Coronary artery (tissue), 2 donors: ENCODE measurements at places on chromosomes 3 and 15.

DNA sequence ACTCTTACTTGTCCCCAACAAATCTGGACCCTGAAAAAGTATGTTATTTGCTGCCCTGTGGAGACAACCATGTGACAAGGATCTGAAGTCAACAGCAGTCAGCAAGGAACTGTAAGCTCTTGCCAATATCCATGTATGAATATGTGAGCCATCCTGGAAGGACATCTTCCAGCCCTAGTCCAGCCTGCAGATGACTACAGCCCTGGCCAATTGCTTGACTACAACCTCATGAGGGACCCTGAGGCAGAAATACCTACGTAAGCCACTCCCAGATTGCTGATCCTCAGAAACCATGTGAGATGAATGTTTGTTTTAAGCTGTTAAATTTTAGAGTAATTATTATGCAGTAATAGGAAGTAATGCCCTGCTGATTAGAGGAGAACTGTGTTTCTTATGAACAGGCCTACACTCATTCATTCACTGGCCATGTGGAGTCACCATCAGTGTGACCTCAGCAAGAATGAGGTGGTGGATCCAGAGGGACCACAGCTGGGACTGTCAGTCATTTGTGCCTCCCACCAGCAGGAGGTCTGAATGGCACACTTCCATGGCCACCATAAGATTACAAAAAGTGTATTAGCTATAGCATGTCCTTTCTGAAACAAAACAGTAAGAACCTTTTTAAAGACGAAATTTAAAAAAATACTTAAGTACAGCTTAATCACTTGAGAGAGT, 92.6 kb downstream of the TFDP2 start:
- DNase-seq, result no peak

GRCh38 chr15:96869122-96869521, 538.6 kb downstream of the NR2F2 start:
- DNase-seq, result no peak

GRCh38 chr15:85725019-85725418, 69.7 kb downstream of the KLHL25 start:
- DNase-seq, result no peak

DNA sequence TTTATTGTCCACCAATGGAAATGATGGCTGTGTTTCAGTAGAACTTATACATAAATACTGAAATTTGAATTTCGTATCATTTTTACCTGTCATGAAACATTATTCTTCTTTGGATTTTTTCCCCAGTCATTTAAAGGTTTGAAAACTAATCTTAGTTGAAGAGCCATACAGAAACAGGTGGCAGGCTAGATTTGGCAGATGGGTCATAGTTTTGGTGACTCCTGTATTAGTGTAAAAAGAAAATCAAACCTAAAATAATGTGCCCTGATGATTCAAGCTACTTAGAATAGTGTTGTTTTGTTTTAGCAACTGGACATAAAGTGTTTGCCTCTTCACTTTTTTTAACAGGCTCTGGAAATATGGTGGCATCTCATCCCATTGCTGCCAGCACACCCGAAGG, 68.9 kb downstream of the SIDT1 start:
- DNase-seq, result no peak

- no peak for DNase-seq
Measured at GRCh38 chr3:123244128-123244527, 42.4 kb downstream of the SEC22A start.

DNA sequence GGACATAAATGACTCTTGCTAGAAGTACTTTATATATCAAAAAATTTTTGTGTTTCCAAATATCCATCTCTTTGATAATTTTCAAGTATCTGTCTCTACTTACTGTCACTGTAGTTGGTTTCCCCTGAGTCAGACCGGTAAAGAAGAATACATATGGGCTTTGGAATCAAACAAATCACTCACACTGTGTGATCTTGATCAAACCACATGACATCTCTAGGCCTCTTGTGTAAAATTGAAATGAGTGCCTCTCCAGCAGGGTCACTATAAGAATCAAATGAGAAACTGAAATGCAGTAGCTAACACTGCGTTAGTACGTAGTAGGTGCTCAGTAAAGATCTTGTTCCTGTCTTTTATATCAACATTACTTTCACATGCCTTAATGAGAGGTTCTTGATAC, 314.6 kb upstream of the STT3B start:
- DNase-seq, result no peak

- DNase-seq, result no peak
Measured at GRCh38 chr3:133890972-133891644, 4.6 kb downstream of the RAB6B start.

- no peak for DNase-seq
Measured at GRCh38 chr3:179450261-179450701, 989 bp downstream of the GNB4 start.

DNA sequence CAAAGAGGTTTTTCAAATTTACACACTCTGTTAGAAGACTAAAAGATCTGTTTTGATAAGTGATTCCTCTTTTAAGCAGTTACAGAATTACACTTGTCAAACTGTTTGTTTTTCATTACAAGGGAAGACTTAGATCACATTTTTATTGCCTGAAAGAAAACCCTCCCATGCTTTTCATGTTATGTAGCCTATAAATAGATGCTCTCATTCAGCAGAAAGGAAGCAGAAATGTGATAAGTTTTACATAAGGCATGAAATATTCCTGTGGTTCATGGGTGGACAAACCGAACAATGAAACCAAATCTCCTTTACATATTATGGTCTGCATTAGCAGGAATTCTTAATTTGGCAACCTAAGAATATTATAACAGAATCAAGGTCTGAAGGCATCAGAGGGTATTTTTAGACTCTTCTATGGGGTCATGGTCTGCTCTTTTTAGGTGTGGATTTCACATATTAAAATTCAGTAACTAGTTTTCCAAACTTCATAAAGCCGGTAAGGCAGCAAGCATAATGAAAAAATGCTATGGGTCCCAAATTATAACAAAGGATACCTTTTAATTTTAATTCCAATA, 37.3 kb upstream of the FXR1 start:
- no peak for DNase-seq

DNA sequence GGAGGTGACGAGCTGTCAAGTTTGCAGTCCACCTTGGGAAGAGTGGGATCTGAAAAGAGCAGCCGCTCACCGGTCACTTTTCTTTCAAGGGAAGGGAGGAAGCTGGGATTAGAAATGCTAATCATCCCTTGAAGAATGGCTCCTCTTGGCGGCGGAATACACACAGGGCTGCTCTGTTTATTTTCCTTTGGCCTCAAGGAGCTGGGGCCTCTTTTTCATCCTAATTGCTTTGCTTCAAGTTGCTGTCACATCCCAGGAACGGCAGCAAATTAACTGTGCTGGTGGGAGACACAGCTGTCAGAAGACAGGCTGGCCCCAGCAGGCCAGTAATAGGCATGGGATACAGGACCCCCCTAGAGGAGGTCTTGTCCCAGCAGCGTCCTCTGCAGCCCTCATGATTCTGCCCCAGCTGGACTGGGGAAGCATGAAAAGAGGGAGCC, 6.7 kb downstream of the KBTBD13 start:
- no peak for DNase-seq

DNA sequence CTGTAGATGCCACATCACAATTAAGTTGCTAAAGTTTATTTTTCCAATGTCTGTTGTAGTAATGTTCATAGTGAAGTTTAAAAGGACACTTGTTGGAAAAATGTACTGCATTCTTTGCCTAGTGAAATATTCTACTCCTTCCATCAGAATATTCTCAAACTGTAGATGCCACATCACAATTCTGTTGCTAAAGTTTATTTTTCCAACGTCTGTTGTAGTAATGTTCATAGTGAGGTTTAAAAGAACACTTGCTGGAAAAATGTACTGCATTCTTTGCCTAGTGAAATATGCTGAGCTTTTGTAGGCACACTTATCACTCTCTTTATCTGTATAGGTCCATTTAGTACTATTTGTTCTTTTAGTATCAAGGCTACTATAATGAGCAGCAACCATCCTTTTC, 836.1 kb downstream of the NAALADL2 start:
- no peak for DNase-seq

DNA sequence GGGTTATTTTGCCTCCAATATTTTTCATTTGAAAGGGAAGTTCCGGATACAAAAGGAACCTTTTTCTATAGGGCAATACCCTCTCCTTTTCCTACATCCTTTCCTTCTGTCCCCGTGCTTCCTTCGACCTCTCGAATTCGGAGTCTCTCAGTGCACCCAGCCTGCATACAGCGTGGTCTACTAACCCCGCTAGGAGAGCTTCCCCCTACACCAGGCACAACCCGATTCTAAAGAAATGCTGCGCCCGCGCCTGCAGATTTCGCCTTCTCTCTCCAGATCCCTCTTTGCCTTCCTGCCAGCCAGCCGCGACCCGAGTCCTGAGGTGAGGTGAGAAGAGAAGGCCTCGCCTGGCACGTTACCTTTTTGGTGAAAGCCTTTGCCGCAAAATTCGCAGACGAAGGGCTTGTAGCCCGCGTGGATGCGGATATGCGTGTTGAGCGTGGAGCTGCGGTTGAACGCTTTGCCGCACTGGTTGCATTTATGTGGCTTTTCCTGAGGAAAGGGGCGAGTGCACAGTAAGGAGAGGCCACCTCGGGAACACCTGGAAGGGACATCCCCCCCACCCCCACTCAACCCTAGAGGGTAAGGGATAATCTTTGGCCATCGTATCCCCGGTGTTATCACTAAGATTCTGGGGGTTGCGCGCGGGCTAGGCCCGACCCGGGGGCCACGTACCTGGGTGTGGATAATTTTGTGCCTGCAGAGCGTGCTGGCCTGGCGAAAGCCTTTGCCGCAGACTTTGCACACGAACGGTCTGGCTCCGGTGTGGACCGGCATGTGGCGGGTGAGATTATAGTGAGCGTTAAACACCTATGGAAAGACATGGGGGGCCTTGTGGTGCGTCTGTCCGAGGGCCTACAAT, 2.3 kb downstream of the FEZF2 start:
- DNase-seq, result no peak

GRCh38 chr15:22881739-22882440, 43.4 kb downstream of the NIPA2 start:
- no peak for DNase-seq

- DNase-seq, result no peak
Measured at GRCh38 chr3:116669576-116669975, 40.0 kb upstream of the TUSC7 start.

DNA sequence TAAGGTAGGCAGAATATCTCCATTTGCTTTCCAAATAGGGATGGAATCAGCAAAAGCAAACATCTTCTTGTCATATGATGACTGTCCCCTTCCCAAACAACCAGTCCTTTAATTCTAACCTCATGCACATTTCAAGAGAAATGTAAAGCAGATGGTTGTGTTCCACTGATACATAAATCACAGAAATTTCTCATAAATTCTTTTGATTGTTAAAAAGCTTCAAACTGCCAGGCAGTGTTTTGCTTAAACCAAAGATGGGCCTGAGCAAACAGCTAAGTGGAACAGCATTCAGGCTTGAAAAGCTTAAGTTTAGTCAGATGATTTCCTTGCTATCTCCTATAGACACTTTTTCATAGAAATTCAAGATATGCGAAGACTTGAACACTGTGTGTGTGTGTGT, 74.3 kb upstream of the SOX2 start:
- DNase-seq, result no peak

- DNase-seq, result no peak
Measured at GRCh38 chr15:90749754-90750153, 32.6 kb downstream of the BLM start.

DNA sequence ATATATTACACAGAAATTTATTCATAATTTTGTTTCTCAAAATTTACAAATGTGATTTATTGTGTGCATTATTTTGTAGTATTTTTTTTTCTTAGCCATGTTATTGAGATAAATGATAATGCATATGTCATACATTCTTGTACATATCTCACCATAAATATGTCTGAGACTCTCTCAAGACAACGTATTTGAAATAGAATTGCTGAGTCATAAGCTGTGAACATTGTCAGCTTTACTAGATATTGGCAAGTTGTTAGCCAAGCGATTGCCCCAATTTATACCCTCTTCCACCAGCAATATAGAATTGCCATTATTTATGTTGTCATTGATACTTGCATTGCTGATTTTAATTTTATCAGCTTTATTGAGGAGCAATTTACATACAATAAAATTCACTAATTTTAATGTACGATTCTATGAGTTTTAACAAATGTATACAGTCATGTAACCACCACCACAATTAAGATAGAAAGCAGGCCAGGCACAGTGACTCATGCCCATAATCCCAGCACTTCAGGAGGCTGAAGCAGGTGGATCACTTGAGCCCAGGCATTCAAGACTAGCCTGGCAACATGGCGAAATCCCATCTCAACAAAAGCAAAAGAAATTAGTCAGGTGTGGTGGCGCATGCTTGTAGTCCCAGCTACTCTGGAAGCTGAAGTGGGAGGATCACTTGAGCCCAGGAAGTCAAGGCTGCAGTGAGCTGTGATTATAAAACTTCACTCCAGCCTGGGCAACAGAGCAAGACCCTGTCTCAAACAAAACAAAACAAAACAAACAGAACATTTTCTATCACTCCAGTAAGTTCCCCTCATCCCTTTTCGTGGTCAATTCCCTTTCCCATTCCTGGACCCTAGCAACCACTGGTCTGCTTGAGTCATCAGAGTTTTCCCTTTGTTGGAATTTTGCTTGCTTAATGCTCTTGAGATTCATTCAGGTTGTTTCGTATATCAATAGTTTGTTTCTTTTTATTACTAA, 373.1 kb downstream of the MFSD1 start:
- DNase-seq, result no peak

- no peak for DNase-seq
Measured at GRCh38 chr3:22862111-22862510, 341.0 kb upstream of the UBE2E2 start.
